CD4-positive, CD25-positive, alpha-beta regulatory T cell (primary cell): ENCODE measurements at places on chromosomes 11 and 22. TPM values are rescaled to one million over a fixed set of nuclear protein-coding genes. Genes with fewer than 3 reads are reported as not detected.

DNA sequence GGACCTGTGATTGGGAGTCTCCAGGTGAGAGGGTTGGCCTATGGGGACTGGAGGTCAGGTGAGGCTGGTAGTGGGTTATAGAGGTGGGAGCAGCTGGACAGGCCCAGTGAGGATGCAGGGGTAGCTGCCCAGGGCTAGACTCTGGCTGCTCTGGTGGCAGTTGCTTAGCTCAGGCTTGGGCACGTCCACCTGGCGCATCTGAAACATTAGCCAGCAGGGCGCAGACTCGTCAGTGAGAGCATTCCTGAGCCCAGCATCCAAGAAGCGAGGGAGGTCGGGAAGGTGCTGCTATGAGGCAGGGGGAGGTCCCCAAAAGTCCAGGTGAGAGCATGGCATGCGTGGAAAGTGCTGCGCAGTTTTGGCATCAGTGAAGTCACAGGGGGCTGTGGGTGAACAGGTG is 3.5 kb upstream of the GGT1 start:
- no peak for DNase-seq

SHANK3 gene
- 0.67 TPM for total RNA-seq

DCPS gene
- 18.1 TPM for total RNA-seq

HTR3A gene
- total RNA-seq: not detected

DNA sequence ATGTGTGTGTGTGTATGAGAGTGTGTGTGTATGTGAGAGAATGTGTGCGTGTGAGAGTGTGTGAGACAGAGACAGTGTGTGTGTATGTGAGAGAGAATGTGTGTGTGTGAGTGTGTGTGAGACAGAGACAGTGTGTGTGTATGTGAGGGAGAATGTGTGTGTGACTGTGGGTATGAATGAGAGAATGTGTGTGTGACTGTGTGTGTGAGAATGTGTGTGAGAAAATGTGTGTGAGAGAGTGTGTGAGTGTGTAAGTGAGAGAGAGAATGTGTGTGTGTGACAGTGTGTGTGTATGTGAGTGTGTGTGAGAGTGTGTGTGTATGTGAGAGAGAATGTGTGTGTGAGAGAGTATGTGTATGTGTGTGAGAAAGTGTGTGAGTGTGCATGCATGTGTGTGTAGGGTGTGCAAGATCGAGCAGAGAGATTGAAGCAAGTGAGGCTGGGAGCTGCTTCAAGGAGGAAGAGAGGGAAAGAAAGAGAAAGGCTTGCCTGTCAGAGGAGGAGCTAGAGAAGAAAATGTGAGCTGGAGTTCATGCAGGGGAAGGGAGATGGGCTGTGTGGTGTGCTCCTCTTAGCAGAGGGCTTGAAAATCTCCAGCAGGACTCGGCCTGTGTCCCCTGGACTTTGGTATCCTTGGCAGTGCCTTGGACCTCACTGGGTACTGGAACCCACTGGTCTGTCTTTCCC is 27.7 kb upstream of the TP53I11 start:
- no peak for DNase-seq
